CD8-positive, alpha-beta memory T cell (primary cell): ENCODE measurements at places on chromosomes 3 and 15.
A peak's percentile ranks its signal among the peaks of the same experiment; 100 is the strongest.

- DNase-seq, result no peak
Measured at GRCh38 chr3:192186498-192186897, 540.8 kb downstream of the FGF12 start.

GRCh38 chr3:195899701-195900435 is 8.5 kb downstream of the TNK2 start:
- no peak for DNase-seq

DNA sequence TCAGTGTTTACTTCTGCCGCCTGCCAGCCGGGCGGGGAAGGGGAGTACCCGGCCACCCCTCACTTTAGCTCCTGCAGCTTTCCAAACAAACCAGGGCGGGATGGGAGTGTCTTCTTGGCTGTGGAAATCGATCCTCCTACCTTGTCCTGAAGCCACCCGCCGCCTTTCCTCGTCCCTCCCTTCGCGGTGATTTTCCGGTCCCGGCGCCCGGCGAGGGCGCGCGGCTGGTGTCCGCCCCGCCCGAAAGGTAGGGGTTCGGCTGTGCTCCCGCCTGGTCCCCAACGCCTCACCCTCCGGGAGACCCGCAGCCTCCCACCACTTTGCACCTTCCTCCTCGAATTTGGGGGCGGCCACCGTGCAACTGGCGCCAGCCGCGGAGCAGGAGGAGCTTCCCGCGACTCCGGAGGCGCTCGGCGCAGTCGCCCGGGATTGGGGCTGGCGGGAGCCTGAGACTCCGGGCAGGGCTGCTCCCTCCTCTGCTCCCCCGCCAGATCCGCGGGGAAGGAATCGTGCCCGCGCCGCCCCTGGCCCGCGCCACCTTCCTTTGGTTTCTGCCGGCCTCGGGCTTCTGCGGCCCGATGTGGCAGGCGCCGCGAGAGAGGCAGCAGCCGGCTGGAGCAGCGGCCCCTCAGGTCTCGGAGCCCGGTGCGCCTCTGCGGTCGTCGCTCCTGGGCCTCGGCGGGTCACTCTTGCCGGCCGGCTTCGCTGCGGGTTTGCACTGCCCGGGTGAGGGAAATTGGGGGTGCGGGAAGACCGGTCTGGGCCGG is 30.7 kb upstream of the ST3GAL6 start:
- DNase-seq, result no peak

- no peak for DNase-seq
Measured at GRCh38 chr3:136787349-136787748, 31.6 kb upstream of the SLC35G2 start.

DNA sequence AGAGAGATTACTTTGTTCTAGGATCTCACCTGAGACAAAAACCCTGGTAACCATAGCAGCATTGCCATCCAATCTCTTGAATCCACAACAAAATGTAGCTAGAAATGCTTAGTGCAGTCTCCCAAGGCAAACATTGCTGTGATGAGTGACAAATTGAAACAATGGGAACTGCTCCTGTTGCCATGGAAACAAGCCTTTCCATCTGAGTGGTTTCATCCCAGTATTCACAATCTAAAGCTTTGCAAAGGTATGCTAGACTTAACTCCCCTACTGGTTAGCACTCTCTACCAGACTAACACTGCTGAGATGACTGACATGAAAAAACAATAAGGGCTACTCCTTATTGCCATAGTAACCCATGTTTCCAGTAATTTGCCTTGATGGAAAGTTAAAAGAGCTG is 172.6 kb upstream of the CNTN3 start:
- DNase-seq, result no peak

DNA sequence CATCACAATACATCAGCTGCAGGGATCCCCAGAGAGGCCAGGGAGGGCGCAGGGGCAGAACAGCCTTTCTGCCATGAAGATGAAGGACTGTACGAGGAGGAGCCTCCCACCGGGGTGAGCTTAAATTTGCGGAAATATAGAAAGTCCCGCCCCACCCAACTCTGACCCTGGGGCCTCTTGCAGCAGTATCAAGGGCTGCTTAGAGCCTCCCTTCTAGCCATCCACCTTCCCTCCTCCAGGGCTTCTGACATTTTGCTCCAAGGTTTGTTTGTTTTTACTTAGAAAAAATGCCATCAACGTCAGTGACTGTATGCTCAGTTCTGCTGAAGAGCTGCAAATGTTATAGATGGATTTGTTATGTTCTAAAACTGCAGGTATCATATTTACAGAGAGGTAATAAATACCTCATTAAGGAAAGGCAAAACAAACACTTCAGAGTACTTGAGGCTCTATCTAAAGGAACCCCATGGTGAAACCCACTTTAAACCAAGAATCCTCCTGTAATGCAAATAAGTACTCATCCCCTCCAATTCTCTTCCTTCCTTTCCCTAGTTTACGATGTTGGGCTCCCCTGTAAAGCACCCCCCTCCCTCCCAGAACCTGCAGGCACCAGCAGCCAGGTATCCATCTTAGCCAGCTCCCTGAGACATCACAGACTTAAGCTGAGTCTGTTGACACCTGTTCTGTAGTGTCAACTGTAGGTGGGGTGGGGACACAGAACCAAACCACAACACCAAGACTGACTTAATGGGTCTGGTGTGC is 30.5 kb downstream of the RFTN1 start:
- DNase-seq, result peak; percentile 49

DNA sequence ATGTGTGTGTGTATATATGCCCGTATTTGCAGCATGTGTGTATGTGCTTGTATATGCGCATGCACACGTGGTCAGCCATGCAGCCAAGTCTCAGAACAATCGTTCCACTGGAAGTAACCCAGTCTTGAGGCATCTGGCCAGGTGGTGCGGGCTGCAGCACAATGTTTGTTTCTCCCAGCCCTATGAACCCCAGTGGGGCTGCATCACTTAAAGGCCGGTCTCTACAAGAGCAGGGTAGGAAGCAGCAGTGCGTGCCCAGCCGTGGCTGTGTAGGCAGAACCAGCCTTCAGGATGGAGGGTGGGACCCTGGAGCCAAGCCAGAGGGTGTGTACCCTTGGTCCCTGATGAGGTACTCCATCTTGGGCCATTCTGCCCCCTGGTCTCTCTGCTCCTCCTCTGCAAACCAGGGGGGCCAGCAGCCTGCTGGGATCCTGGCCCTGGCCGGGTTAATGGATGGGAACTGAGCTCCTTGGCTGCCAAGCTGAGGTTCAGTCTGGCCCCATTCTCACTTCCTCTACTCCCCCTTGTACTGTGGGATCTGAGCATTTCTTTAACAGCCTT is 11.8 kb downstream of the KLF13 start:
- DNase-seq, result no peak

- DNase-seq, result no peak
Measured at GRCh38 chr15:83766339-83766738, 112.4 kb downstream of the ADAMTSL3 start.

DNA sequence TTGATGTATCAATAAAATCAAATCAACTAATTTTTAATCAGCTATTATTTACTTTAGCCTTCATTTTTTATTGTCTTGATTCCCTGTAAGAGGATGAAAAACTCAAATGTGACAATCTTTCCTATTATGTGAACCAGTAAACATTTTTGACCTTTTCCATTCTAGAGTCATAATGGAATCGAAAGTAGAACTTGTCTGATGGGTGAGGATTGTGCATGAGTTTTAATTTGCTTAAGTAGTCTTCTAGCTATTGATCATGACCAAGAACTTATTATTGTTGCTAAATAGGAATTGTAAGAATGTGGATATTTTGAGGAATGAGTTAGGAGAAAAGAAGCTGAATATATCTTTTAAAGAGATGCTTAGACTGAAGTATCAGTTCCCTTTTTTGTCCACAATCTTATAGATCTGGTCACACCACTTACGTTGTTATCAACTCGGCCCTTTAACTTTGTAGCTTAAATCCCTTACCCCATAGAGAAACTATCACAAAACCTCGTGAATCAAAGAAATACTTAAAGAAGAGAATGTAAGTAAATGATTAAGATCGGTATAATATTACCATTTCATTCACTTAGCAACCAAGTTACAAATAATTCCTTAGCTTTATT is 147.3 kb downstream of the TP63 start:
- DNase-seq, result no peak

DNA sequence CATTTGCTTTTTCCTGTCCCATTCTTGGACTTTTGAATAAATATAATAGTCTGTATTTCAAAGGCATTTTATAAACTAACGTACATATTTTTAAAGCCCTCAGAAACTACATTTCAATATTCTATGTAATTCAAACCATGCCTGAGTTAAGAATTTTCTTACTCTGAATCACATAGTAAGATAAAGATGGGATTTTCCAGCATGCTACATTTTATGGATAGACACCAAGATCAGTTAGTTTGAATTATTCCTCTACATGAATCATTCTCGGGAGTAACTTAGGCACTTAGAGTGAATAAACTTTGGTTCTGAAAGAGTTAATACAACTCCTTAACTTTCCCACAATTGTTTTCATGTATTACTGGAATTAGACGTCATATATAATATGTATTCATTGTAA is 713.3 kb upstream of the CBLB start:
- DNase-seq, result no peak

DNA sequence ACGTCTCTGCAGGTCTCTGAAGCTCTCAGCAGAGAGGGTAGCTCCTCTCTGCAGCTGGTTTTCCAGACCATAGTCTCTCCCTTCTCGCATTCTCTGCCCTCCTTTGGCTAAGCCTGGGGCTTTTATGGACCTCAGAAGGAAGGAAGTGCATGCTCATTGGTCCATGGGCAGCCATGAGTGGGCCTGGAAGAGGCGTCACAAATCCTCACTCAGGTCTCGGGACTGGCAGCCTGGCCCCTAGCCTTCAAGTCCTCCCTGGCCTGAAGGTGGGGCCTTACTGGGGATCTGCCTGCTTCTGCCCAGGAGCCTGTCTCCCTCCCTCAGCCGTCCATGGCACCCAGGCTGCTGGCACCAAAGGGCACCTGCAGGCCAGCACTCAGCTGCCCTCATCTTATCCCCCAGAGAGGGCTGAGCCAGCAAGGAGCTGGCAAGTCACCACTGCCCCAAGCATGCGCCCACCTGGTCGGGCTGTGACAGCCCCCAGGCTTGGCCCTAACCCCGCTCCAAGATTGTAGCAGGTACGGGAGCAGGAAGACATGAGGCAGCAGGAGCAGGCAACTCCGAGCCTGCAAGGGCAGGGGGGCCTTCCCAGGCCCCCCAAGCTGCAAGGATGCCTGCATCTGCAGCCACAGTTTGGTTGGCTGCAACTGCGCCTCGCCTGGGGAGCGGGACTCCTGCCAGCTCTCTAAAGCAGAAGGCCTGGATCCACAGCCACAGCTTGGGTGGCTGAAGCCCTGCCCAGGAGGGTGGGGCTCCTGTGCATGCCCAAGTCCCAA is 37.4 kb downstream of the GHSR start:
- DNase-seq, result no peak

DNA sequence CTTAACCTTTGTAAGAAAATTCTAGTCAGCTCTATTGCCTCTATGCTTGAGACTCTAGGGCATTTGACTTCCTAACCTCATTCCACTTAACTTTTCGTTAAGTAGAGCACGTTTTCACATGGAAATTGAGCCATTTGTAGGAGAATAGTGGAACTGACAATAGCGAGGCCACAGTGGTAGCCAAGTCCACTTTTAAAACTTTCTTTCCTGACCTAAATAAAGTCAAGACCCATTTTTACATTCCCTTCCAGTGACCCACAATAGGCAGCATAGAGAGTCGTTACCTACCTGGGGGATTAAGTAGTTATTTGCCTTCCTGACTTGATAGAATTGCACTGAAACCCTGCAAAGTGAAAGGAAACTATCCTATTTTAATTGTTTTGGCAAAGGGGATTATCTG is 386.0 kb upstream of the NECTIN3 start:
- no peak for DNase-seq

DNA sequence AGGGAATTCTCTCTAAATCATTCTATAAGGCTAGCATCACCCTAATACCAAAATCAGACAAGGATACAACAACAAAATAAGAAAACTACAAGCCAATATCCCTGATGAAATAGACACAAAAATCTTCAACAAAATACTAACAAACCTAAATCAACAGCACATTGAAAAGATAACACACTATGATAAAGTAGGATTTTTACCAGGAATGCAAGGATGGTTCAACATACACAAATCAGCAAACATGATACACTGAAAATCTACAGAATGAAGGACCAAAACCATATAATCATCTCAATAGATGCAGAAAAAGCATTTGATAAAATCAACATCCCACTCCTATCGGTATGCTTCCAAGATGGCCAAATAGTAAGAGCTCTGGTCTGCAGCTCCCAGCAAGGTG is 39.5 kb downstream of the ALDH1A2 start:
- DNase-seq, result no peak

DNA sequence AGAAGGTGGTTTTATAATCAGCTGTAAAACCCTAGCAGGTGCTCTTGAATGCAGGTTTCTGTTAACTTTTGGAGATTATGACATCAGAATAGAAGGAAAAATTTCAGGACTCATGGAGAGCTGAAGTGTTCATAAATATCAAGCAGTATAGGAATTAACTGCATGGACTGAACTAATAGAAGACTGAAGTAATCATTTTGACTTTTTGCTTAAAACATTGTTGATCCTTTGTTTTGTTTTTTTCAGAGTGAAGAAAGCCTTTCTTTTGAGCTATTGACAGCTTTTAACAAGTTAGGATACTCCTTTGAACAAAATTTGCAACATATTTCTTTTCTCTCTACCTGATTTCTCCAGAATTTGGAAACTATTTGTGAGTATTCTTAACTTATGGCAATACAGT is 70.6 kb upstream of the DAZL start:
- no peak for DNase-seq

- no peak for DNase-seq
Measured at GRCh38 chr15:34259566-34259965, 34.8 kb downstream of the EMC4 start.

DNA sequence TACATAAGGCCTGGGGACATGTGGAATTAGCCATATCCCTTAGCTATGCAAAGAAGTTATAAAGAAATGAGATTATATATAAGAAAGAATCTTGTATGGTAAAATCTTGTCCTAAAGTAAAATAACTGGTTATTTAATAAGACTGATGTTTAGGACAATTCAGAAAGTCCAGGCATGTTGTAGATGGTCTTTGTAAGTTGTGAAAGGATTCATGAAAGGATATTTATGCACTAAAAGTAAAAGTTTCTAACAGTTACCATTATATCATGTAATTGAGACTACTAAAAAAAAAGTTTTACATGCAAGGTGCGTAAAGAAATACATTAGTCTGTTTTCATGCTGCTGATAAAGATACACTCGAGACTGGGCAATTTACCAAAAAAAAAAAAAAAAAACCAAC is 146.3 kb downstream of the FMN1 start:
- DNase-seq, result no peak

DNA sequence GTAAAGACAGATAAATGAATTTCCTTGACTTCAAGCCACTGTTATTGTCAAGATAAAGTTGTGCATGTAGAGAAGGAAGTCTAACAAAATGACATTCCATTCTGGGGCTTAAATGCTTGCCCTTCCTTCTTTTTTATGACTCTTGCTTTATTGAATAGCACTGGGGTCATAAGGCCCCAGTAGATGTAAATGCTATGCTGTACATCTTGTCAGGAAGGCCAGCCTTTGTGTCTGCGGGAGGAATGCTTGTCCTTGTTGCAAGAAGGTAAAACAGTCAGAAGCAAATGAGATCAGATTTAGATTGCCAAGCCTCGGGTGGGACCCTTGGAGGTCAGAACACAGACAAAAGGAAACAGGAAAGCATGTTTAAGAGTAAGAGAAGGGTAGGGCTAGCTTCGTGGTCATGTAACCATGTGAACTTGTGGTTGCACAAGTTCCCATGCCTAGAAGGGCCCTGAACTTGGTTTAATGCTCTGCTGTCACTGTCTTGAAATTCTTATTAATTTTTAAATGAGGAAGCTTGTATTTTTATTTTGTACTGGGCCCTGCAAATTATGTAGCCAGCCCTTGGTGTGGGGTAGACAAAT is 81.5 kb downstream of the PPM1L start:
- DNase-seq, result no peak
